ENCODE measurements at places on chromosomes 1 and 21.

DNA sequence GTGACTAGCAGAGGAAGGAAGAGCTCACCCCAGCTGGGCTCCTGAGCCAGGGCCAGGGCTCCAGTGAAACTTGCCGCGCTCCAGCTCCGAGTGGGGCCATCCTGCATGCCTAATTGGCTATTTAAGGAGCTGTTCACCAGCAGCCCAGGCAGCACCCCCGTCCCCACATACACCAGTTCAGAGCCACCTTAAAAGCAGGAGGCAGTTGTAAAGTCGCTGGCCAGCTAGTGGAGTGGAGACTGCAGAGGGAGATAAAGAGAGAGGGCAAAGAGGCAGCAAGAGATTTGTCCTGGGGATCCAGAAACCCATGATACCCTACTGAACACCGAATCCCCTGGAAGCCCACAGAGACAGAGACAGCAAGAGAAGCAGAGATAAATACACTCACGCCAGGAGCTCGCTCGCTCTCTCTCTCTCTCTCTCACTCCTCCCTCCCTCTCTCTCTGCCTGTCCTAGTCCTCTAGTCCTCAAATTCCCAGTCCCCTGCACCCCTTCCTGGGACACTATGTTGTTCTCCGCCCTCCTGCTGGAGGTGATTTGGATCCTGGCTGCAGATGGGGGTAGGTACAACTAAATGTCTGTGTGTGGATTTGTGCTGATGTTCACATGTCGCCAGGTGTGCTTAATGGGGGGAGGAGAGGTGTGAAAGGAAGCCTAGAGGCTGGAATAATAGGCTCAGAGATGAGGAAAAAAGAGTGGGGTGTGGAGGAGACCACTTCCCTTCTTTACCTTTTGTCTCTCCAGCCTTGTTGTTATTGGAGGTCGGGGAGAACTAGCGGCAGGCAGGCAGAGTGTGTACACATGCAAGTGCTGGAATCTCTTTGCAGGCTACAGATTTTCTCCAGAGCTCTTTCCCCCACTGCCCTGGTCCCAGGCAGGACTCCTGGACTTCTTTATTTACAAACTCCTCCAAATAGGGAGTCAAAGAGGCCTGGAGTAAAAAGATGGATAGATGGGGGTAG is at the start of gene CA14:
CA14 (plus strand) TSS at position 151 of the 962 bp plus-strand sequence; CDS start at position 506, 355 bp downstream.
- DNase-seq: no peak

- DNase-seq: no peak
Observed at GRCh38 chr1:202462342-202463076, 114.0 kb downstream of the PPP1R12B start.

GRCh38 chr1:217097819-217098218 is 374.6 kb upstream of the ESRRG start:
- no peak for DNase-seq

DNA sequence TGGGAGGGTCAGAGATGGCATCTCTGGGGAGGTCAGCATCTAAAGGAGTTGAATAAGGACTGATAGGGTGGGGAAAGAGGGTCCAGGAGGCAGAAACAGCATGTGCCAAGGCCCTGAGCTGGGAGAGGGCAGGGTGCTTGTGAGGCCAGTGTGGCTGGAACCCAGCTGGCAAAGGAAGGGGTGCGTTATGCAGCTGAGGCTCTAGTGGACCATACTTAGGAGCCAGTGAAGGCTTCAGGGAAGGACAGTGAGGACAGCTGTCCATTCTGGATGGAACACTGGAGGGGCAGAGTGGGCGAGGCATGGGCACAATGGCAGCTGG is 57.1 kb upstream of the RPL11 start:
- no peak for DNase-seq

DNA sequence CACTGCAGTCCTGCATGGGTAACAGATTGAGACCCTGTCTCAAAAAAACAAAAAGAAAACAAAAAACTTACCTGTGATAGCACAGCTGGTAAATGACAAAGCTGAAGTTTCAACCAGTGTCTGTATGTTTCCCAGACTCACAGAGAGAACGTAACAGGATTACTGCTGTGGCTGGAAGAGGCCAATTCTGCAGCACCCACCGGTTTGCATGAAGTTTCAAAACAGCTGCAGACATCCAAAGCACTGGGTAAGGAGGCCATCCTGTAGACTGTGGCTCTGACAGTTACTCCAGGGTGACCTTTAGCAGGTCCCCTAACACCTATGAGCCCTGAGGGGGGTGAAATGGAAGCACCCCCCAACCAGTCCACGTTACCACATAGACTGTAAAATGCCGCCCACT is 7.5 kb downstream of the ID3 start:
- DNase-seq: no peak
